ENCODE measurements at places on chromosomes 3 and 15. TPM values are rescaled to one million over a fixed set of nuclear protein-coding genes. Genes with fewer than 3 reads are reported as not detected.

Gene WNT5A
- polyA plus RNA-seq = not detected

Gene SCG5
- polyA plus RNA-seq = 0.45 TPM

Gene MYO1E
- 4.7 TPM for polyA plus RNA-seq

- DNase-seq = no peak
Observed at GRCh38 chr3:61008998-61009380, 242.3 kb downstream of the FHIT start.

- peak; percentile 51 for DNase-seq
Observed at GRCh38 chr3:138935863-138936740, 10.8 kb downstream of the FOXL2 start.

DNA sequence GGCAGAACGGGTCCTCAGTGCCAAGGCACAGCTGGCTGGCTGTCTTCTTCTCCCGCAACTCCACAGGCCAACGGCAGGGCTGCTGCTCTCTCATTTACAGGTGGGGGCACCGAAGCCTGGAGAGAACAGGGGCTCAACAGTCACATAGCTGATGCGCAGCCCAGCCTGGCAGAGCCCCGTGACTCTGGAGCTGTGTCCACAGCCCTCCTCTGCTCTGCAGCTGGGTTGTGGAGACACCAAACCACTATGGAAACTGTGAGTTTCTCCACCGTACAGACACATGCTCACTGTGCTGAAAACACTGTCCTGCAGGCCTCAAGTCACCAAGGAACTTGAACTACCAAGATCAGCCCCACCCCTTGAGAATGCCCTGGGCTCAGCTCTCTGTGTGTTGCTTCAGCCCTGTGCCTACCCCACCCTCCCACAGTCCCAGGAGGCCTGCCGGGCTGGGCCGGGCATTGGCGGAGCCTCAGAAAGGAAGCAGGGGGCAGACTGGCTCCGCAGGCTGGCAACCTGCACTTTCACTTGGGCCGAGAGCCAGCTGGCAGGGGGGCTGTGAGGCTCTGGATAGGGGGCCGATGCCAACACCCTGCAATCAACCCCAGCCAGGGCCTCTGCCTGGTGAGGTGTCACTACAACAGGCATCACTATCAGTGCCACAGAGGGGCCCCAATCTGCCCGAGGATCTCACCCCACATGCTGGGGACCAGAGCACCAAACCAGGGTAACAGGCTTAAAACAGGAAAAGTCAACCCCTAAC, 113.7 kb upstream of the RPL32 start:
- peak; percentile 37 for DNase-seq

DNA sequence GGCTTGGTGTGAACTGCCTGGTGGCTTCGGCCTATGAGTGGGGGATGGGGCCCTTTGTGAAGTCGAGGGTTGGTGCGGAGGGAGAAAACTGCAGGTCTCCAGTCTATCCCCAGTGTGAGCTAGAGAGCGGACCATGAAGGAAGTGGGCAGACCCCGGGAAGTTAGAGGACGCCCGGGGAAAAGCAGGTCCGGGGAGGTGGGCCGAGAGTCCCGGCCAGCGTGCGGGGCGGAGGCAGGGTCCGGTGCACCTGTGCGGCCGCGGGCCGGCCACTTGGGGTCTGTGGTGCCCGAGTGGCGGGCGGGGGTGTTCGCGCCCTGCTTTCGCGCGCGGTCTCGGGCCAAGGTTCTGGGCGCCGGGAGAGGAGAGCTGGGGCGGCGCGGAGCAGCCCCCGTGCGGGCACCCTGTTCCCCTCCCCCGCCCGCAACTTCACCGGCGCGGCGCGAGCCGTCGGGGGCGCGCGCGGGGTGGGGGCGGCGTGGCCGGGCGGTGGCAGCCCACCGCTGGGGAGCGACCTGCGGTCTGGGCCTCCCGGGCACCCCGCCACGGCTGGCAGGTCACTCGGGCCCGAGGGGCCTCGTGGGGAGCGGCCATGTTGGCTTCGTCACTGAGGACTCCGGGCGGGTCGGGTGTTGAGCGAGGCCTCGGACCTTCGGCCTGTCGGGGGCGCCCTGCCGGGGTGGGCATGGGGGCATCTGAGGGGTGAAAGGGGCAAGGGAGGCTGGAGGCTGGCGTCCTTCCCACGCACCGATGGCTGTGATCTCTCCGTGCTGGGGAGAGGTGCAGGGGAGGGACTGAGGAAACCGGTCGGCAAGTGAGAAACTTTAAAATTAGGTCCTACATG, 4.8 kb downstream of the UBE2E1 start:
- peak; percentile 47 for DNase-seq

GRCh38 chr3:132268956-132269355, 48.3 kb upstream of the ACP3 start:
- no peak for DNase-seq

- no peak for DNase-seq
Observed at GRCh38 chr3:27927882-27928281, 205.8 kb upstream of the EOMES start.

GRCh38 chr15:92898988-92899582, 1.0 kb upstream of the CHD2 start:
- DNase-seq = no peak

- DNase-seq = no peak
Observed at GRCh38 chr3:5806192-5806591, 618.7 kb downstream of the EDEM1 start.

DNA sequence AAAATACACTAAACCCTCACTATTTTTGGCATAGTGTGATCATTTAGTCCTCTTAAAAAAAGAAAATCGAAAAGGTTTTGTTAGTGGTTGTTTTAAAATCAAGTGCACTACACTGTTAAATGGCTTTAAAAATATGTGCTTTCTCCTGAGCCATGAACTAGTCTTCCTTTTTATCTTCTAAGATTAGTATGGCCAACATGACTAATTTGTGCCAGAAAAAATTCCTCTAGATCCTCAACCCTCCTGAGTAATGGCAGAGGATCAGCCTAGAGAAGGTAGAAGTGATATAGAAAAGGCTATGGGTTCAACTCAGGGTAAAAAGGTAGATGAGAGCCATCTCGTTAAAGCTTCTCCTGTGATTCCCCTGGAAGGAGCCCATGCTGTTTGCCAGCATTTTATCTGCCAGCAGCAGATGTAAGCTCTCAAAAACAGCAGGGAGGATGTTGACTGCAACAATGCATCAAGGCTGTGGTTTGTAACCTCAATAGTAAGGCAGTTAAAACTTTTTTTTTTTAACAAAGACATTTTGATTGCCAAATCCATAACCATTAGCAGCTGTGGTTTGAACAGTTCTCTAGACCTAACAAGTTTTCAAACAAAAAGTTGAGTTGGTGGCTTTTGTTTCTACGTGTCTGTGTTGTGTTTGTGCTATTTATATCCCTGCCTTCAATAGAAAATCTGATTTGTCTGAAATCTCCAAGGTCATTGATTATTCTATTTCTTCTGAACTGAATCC, 30.2 kb upstream of the ZNF609 start:
- peak; percentile 82 for DNase-seq

GRCh38 chr3:172388412-172389078, 59.7 kb downstream of the GHSR start:
- DNase-seq = no peak

Data from immature natural killer cell (primary cell).